ENCODE measurements at places on chromosomes 13 and 19.

DNA sequence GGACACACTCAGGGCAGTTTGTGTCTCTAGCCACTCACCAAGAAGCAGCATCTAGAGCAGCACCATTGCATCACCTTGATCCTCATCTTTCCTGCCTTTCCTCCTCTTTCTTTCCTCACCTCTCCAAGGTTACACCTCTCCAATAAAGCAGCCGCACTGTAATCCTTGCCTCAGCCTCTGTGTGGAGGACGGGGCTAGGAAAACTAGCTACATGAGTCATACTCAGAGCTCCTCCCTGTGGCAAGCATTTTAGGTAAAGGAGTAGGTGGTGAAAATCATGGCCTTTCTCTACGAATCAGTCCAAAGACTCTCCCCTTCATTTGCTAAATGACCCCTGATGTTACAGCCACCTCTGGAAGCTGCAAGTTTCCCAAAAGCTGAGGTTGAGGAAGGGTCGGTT lies 108.9 kb downstream of the DNAJC15 start:
- no peak for DNase-seq

DNA sequence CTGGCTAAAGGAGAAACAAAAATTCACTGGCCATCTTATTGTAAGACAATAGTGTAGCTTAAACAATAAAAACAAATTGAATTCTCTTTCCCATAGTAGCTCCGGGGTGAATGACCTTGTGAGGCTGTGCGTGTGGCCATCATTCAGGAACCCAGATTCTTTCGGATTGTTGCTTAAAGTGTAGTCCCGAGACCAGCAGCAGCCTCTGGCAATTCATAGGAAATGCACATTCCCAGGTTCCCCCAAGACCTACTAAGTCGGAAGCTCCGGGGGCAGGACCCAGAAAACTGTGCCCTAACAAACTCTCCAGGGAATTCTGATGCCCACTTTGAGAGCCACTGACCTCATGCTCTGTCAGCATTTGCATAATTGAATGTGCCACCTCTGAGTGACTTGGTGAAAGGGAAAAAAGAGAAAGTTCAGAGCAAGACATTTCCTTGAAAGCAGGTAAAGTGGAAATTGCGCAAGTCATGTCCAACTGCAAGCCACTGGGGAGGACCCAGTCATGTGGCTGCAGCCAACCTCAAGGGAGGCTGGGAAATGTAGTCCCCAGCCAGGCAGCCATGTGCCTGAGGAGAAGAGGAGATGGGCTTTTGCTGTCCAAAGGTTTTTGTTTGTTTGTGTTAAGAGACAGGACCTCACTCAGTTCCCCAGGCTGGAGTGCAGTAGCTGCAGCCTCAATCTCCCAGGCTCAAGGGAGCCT lies 50.7 kb upstream of the PNMA8B start:
- peak; percentile 33 for DNase-seq

DNA sequence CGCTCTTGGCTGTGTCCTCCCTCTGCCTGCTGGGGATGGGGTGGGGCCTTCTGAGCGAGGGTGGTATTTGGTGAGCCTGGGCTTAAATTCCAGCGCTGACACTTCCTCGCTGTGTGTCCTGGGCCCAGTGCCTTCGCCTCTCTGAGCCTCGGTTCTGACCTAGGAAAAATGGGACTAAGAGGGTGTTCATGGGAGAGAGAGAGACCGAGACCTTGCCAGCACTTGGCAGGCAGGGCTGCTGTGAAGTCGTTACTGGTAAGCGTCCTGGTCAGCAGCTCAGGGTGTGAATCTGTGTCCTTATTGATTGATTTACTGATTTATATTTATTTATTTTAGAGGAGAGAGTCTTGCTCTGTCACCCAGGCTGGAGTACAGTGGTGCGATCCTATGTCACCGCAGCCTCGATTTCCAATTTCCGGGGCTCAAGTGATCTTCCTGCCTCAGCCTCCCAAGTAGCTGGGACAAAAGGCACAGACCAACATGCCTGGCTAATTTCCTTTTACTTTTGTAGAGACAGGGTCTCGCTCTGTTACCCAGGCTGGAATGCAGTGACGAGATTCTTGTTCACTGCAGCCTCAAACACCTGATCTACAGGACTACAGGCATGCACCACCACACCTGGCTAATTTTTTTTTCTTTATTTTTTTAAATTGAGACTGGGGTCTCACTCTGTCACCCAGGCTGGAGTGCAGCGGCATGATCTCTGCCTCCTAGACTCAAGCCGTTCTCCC lies 2.4 kb downstream of the PKN1 start:
- DNase-seq = no peak

DNA sequence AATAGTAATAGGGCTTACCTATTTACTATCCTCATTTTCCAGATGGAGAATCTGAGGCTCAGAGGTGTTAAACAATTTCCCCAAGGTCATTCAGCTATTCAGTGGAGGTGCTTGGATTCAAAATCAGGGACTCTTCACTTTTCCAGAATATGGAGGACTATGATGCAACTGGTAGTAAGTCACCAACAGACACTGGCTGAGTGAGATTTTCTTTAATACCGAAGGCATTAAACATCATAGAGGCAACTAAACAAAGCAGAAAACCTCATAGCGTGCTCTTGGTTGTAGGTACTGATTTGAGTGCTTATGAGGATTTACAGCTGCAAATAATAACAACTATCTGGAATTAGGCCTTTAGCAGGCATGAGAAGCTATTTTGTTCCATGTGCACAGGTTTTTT lies 134.4 kb downstream of the DLEU7 start:
- no peak for DNase-seq

DNA sequence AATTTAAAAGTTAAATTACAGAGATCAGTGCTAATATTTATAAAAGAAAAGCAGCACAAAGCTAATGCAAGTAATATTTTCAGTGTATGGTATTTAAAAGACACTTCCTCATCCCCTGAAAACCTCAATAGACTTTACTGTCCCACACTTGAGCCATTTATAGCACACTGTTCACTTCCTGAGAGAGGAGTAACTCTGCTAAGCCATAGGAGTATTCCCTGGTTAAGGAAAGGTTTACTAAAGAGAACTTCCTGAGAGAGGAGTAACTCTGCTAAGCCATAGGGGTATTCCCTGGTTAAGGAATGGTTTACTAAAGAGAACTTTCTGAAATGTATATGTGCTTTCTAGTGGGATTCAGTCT lies 159.4 kb downstream of the NHLRC3 start:
- no peak for DNase-seq

Data from nucleus accumbens (tissue), 56 donors.